HTR-8/SVneo (cell line): ENCODE measurements at places on chromosomes 1 and 21.

GRCh38 chr21:38848187-38848609, 42.5 kb downstream of the ETS2 start:
- no peak for DNase-seq

DNA sequence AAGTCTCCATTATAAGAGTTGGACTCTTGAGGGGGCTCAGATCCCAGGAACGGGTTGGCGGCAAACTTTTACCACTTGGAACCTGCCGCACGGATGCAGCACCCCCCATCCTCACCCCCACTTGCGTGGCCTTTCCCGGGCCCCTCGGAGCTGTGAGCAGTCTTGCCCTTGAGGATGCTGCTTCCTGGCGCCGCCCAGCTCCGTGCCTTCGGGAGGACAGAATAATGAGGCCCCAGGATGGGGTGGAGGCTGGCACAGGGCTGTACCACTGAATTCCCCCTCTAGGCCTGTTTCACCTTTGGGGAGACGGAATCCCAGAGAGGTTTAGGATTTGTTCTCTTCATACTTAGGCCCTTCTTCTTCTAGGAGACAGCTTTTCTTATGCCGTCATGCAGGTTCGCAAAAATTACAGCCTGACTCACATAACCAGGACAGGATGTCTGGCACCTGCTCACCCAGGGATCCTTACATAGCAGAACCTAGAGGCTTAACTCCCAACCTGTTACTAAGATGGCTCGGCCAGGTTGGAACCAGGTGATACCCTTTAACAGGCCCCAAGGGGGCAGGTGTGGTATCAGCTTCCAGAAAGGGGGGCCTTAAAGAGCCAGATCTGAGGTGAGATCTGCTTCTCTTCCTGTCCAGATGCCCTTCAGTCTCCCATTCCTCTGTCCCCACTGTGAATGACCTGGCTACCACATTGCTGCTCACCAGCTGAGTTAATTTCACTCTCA, 1.5 kb downstream of the TRNP1 start:
- no peak for DNase-seq

DNA sequence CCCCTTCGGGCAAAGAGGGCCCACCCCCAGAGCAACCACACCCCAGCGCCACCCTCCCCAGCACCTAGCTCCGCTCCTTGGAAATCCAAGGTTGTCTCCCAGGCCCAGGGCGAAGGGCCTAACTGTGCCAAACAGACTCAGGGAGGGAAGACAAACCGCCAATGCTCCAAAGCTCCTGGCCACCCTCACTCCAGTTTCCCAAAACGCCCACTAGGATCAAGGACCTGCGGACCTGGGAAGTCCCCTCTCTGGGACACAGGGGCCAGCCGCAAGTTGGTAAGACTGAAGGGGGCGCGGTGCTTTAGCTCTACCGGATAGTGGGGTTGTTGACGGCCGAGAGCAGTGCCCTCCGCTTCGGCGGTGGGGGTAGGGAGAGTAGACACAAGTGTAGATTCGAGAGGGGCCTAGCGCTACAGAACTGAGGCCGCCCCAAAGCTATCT, 581 bp downstream of the IRF6 start:
- no peak for DNase-seq

- DNase-seq: no peak
Measured at GRCh38 chr1:111921948-111922347, 67.5 kb downstream of the KCND3 start.

DNA sequence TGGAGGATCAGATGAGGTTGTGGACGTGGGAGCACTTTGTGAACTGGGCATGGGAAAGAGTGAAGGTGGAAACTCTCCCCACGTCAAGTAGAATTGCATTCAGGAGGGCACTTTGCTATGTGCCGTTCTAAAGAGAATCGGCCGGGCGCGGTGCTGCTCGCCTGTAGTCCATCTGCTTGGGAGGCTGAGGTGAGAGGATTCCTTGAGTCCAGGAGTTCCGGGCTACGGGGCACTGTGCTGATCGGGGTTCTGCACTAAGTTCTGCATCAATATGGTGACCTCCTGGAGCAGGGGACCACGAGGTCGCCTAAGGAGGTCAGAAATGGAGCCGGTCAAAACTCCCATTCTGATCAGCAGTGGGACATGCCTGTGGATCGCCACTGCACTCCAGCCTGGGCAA, 141.9 kb downstream of the PEX14 start:
- no peak for DNase-seq

- no peak for DNase-seq
Measured at GRCh38 chr1:201038186-201038876, 14.8 kb upstream of the KIF21B start.

GRCh38 chr1:201807958-201808632, 20.9 kb upstream of the IPO9 start:
- no peak for DNase-seq

DNA sequence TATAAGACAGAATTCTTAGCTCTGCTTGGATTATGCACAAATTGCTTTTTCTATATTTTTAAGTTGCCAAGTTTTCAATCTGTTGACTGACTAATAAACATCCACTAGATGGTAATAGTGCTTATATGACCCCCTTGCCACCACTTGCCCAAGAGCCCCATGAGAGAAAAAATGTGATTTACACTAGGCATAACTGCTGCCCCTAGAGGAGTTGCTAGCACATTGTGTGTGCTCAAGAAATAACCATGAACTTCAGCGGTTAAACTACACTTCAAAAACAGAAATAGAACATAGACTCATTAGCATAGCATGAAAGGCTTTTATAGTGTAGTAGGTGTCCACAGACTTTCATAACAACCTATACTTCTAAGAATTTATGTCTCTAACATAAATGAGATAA, 61.4 kb downstream of the BRINP3 start:
- no peak for DNase-seq

- DNase-seq: no peak
Measured at GRCh38 chr1:87844251-87844650, 515.6 kb downstream of the LMO4 start.

DNA sequence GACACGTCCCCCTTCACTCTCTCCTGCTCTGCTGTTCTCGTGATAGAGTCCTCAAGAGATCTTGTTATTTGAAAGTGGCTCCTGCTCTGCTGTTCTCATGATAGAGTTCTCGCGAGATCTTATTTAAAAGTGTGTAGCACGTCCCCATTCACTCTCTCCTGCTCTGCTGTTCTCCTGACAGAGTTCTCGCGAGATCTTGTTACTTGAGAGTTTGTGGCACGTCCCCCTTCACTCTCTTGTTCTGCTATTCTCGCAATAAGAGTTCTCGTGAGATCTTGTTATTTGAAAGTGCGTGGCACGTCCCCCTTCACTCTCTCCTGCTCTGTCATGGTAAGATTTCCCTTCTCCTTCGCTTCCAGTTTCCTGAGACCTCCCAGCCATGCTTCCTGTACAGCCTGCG, 47.9 kb downstream of the SMYD3 start:
- no peak for DNase-seq

DNA sequence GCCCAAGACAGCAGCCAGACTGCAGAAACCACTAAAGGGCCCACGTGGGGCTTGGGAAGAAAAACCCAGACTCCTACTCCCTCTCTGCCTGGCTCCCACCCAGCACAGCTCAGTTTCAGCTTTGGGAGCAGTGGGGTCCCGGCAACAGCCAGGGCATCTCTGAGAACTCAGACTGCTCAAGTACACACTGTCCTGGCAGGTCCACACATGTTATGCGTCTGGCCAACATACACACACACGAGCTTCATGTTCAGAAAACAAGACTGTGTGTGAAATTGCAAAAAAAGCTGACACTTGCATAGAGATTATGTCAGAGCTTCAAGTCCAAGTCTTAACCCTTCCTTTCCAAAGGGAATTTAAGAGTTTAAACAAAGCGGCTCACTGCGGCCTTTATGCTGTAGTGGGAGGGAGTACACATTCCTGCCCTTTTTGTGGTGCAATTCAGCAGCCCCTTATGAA, 136.6 kb upstream of the CD34 start:
- no peak for DNase-seq

GRCh38 chr1:116767782-116768382, 13.7 kb downstream of the CD2 start:
- DNase-seq: no peak

- no peak for DNase-seq
Measured at GRCh38 chr1:233704898-233705723, 91.2 kb downstream of the KCNK1 start.

DNA sequence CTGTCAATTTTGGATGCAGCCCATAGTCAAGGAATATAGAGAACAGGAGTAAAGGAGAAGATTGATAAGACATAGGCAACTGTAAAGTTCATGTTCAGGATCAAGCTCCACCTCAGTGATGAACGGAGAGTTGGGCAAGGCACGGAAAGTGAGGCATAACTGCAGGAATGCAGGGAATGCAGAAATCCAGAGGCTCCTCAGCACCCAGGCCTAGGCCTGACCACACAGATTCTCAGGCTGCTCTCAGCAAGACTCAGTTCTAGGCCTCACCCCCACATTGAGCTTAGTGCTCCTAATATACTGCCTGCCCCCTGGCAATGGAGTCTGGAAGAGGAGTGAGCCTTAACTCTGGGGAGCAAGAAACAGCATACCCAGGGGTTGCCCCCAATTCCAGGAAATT, 36.3 kb upstream of the S1PR1 start:
- DNase-seq: peak; percentile 48

DNA sequence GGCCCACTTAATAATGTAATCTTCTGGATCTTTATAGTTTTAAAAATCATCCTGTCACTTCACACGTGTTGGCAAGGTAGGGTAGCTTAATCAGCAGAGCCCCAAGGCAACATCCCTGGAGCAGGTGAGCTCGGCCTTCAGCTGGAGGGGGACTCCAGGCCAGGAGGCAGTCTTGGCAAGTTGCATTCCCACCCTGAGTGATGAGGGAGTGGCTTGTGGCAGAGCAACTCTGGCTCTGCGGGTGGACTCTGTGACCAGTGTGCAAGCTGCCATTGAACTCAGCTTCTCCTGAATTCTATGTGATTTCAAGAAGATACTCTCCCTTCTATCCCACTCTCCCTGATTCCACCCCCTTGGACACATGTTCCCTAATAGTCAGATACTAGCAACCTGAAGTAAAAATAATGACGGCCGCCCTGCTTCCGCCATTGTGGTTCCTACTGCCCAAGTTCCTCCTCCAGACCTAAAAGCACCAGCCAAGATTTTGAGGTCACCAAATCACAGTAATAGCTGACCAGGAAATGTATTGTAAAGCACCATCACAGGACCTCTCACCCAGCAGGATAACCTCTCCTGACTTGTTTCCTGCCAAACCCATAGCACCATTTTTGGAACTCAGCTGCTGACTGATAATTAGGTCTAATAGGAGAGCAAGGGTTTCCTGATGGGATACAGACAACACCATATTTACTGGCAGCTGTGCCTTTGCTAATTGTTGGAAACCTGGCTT, 11.5 kb upstream of the LYST start:
- DNase-seq: no peak

DNA sequence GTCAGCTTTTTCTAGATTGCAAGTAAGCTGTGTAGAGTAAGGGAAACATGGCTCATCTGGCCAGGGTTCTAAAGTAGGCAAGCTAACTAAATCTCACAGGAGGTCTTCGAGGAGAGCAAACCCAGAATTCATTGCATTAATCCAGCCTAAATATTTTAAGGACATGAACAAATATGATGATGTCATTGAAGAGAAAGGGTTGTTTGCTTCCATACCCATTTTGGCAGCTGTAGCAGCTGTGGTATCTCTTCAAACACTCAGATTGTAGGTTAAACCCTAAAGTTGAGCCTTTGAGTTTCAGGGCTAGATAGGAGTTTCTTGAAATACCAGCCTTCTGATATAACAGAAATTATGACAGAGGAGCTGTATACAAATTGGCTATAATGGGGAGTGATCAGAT, 200.5 kb upstream of the C1orf105 start:
- DNase-seq: no peak

DNA sequence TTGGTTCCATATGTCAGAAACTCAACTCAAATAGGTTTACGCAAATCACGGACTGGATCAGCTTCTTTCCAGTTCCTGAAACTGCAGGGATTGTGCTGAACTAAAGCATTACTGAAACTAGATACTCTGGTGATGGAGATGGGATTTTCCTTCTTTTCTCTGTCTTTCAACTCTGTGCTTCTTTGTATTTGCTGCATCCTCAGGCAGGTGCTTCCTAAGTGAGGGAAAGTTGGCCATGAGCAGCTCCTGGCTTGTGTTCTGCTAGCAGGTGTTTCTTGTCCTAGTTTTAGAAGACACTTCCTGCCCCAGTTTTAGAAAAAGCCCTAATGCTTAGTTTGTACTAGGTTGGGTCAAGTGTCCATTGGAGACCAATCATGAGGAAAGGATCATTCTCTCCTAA, 86.7 kb upstream of the USP24 start:
- no peak for DNase-seq

- DNase-seq: no peak
Measured at GRCh38 chr1:229619614-229620013, 6.3 kb downstream of the TAF5L start.

DNA sequence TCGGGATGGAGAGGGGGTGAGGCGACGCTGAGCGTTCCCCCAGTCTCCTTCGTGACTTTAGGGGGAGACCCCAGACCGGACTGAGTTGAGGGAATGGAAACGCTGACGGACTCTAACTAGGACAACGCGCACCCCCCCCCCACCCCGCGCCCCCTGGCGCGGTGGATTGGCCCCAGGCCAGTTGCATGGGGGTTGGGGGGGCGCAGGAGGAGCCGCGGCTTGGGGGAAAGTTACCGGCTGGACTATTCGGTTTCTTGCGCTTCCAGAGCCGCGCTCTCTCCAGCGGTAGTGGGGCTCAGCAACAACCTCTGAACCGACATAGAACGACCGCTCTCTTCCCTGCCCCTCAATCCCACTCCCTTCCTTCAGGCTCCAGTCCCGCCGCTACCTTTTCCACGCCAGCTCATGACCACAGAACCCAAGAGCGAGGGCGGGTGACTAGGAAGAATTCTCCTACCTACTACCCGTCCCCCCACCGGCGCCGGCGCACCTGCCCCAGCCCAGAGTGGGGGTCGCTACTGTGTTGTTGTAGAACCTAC, 694 bp downstream of the ZBTB7B start:
- no peak for DNase-seq

DNA sequence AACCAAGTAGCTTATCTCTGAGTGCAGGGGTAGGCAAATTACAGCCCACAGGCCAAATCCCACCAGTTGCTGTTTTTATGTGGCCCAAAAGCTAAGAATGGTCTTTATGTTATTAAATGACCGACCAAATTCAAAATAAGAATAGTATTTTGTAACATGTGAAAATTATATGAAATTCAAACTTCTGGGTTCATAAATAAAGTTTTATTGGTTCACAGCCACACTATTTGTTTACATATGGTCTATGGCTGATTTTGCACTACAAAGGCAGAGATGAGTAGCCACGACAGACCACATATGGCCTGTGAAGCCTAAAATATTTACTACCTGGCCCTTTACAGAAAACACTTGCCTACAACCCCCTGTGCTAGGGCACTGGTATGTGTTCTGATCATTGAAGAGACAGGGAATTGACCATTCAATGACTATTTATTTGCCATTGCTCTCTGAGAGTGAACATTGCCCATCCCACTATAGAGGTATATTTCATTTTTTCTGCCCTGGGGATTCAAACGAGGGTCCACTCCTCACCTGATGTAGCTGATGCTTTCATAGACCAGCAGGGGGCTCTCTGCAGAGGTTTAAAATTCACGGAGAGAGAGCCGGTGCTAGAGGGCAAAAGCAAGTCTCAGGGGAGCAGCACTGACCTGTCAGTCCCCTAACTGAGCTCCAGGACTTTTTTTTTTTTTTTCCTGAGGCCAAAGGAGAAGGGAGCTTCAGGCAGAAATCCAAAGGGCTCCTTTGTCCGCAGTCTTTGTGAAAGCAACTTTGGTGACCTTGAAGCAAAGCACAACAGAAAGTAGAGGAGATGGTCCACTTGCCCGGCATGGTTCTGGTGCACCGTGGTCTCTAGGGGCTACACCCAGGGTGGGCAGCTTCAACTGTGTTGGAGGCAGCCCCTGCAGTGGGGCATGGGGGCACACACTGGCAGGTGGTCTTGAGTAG, 7.3 kb upstream of the GNL2 start:
- peak; percentile 35 for DNase-seq

GRCh38 chr1:12435639-12436344, 182.2 kb downstream of the DHRS3 start:
- DNase-seq: no peak
